ENCODE measurements at places on chromosomes 6 and 20. TPM values are rescaled to one million over a fixed set of nuclear protein-coding genes. Genes with fewer than 3 reads are reported as not detected.

- DNase-seq = no peak
- no peaks in the 10 kb centered on the region for H3K4me1 ChIP-seq
- no peak overlapping the region for H3K4me3 ChIP-seq
- no peaks in the 10 kb centered on the region for H3K27me3 ChIP-seq
Measured at GRCh38 chr6:37303091-37303660, 45.2 kb upstream of the TMEM217 start.

- H3K4me1 ChIP-seq = no peaks in the 10 kb centered on the region
- no peak for DNase-seq
- no peaks in the 10 kb centered on the region for H3K27me3 ChIP-seq
- H3K4me3 ChIP-seq = no peak overlapping the region
Measured at GRCh38 chr6:9521152-9521530, 893.7 kb downstream of the TFAP2A start.

GRCh38 chr6:72977114-72977513 lies 248.2 kb downstream of the KHDC1L start:
- H3K4me3 ChIP-seq = no peak overlapping the region
- DNase-seq = no peak
- no peaks in the 10 kb centered on the region for H3K4me1 ChIP-seq
- H3K36me3 ChIP-seq = no peaks in the 10 kb centered on the region
- H3K27ac ChIP-seq = no peak overlapping the region

DNA sequence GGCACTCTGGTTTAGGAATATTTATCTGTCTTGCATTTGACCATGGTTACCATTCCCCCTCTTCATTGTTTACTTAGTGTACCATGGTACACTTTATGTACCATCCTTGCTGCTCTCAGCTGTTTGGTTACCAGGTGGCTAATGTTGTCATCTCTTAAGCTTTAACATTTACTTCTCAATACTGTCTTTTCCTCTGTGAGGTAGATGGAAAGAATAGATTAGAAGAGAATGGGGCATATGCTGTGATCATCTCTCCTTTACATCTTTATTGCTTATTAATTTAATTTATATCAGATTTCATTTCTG lies 109.2 kb downstream of the NCOA3 start:
- H3K27me3 ChIP-seq = no peaks in the 10 kb centered on the region
- no peak for DNase-seq
- H3K36me3 ChIP-seq = peaks cover 11% of the 10 kb centered on the region
- no peak overlapping the region for H3K27ac ChIP-seq
- H3K4me3 ChIP-seq = no peak overlapping the region

- H3K36me3 ChIP-seq = no peaks in the 10 kb centered on the region
- H3K27me3 ChIP-seq = no peaks in the 10 kb centered on the region
- no peak overlapping the region for H3K27ac ChIP-seq
- H3K4me1 ChIP-seq = peaks cover 82% of the 10 kb centered on the region
Measured at GRCh38 chr20:54172856-54173652, 732 bp downstream of the CYP24A1 start.

The CYP24A1 gene
- 6.9 TPM for total RNA-seq

The COL11A2 gene
- 0.55 TPM for total RNA-seq

The SLC22A3 gene
- 31.5 TPM for total RNA-seq

The SPAG4 gene
- total RNA-seq = 2.5 TPM

The IER3 gene
- 51.1 TPM for total RNA-seq
